ENCODE measurements at places on chromosomes 7 and 10.

- no peak for DNase-seq
Measured at GRCh38 chr10:71303569-71303907, 15.5 kb upstream of the SLC29A3 start.

- no peak for DNase-seq
Measured at GRCh38 chr7:113819474-113819873, 99.3 kb downstream of the PPP1R3A start.

DNA sequence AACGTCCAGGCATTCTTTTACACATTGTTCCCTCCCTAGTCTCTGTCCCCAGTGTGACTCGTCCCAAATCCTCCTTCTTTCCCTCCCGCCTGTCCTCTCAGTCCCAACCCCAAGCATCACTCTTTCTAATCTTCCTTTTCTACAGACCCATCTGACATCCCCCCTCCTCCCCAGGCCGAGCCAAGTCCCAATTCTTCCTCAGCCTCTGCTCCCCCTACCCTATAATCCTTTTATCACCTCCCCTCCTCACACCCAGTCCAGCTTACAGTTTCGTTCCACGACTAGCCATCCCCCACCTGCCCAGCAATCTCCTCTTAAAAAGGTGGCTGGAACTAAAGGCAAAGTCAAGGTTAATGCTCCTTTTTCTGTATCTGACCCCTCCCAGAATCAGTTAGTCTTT lies 95.1 kb downstream of the MACC1 start:
- DNase-seq, result no peak

GRCh38 chr10:30052062-30052461 lies 7.3 kb downstream of the JCAD start:
- DNase-seq, result no peak

GRCh38 chr7:50783801-50784507 lies 1.3 kb upstream of the GRB10 start:
- DNase-seq, result no peak

GRCh38 chr7:140316165-140316661 lies 82.1 kb downstream of the SLC37A3 start:
- no peak for DNase-seq

- no peak for DNase-seq
Measured at GRCh38 chr10:4533621-4534020, 292.4 kb upstream of the AKR1E2 start.

GRCh38 chr10:117710181-117710798 lies 167.7 kb downstream of the EMX2 start:
- no peak for DNase-seq

- no peak for DNase-seq
Measured at GRCh38 chr10:82888809-82889455, 1013.9 kb downstream of the NRG3 start.

GRCh38 chr7:28957064-28957750 lies 923 bp downstream of the TRIL start:
- no peak for DNase-seq

- DNase-seq, result no peak
Measured at GRCh38 chr7:132933072-132933458, 148.8 kb downstream of the CHCHD3 start.

- no peak for DNase-seq
Measured at GRCh38 chr7:231030-231857, 38.9 kb downstream of the FAM20C start.

GRCh38 chr7:4659551-4660286 lies 22.4 kb upstream of the FOXK1 start:
- peak; percentile 26 for DNase-seq

GRCh38 chr7:84248267-84248666 lies 53.7 kb upstream of the SEMA3A start:
- peak; percentile 79 for DNase-seq

- DNase-seq, result peak; percentile 59
Measured at GRCh38 chr10:79274279-79275104, 72.8 kb upstream of the PPIF start.

DNA sequence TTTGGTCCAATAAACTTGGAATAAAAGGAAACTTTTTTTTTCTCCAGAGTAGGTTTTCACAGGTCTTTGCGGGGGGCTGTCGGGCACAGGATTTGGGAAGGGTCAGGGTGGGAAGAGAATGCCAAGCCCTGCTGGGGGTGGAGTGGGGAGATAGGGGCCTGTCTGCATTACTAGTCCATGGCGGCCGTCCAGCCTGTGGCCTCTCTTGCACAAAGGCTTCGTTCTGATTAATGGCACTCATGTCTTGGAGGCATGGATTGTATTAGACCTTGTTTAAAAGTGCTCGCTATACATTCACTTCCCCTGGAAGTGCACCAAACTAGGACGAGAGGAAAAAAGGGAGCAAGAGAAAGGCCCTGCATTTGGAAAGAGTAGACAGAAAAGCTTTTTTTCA lies 37.2 kb downstream of the LRMDA start:
- DNase-seq, result no peak

- DNase-seq, result no peak
Measured at GRCh38 chr7:53383131-53383530, 347.7 kb downstream of the POM121L12 start.

DNA sequence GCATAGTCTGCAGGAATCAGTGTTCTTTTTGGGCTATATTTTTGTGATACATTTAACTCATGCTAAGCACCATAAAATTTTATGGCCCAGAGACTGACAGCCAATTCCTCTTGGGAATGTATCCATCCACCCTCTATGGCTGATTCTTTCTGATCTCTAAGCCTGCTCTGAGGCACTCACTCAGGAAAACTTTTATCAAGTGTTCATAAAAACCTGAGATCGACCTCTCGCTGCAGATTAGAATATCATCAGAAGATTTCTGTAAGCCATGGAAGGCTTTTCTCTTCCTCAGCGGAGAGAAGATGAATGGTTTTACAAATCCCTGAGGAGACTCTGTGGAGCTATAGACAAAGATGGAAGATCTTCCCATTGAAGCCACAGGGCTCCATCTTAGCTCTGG lies 489.8 kb upstream of the GHITM start:
- no peak for DNase-seq

DNA sequence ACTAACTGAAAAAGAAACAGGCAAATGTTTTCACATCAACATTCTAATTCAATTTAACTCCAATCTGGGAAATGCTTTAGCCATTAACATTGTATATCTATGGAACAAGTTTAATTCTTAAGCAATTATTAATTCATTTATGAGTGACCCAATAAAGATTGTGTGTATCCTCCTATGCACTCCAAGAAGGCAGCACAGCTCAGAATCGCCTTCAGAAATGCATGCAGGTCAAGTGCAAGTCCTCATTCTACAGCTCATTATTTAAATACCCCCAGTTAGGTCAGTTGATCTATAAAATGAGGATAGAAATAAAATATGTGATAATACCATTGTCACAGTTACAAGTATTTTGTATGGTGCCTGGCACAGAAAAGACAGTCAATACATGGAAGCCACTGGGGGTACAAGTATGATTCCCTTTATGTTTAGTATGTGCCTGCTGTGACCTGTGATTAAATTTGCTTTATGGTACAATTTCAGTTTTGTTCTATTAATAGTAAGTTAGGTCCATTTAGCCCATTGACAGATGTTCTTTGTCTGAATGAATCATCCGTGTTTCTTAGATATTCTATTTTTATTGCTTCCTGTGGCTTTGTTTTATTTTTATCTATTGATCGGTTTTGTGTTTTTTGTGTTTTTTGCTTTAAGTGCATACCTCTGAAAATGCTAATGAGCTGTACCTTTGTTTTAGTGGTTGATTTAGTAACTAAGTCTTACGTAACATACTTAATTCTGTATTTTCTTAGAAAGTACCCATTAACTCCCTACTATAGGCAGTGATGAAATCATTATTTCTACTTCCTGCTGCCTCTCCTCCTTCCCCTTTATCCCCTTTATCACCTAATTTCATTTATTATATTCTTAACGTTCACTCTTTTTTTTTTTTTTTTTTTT lies 42.8 kb downstream of the CPXM2 start:
- DNase-seq, result no peak

DNA sequence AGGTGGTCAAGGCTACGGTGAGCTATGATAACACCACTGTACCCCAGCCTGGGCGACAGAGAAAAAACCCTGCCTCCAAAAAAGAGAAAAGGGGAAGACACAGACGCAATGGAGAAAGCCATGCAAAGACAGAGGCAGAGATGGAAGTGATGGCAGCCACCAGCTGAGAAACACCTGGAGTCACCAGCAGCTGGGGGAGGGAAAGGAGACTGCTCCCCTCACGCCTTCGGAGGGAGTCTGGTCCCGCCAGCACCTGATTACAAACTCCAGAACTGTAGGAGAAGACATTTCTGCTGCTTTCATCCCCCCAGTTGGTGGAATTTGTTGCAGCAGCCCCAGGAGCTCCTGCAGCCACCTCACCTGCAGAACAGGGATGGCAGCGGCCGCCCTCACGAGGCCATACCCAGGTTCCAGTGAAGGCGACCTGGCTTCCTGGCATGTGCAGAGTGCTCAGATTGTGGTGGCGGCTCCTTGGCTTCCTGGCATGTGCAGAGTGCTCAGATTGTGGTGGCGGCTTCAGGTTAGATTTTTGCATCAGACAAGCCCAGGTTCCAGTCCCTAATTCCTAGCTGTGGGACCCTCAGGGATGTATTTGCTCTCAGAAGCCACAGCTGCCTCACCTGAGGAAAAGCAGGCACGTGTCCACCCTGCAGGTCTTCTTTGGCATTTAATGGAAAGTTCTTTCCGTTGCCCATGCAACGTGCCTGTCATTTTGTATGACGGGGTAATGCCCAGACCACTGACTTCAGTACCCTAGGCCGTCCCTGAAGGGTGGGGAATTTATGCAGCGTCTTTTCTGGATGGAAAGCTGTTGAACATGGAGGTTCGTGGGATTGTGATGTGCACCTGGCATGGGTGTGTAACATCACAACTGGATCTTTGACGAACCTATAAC lies 182.9 kb downstream of the EBF3 start:
- DNase-seq, result no peak

- peak; percentile 7 for DNase-seq
Measured at GRCh38 chr10:8056871-8057331, 2.4 kb downstream of the GATA3 start.

DNA sequence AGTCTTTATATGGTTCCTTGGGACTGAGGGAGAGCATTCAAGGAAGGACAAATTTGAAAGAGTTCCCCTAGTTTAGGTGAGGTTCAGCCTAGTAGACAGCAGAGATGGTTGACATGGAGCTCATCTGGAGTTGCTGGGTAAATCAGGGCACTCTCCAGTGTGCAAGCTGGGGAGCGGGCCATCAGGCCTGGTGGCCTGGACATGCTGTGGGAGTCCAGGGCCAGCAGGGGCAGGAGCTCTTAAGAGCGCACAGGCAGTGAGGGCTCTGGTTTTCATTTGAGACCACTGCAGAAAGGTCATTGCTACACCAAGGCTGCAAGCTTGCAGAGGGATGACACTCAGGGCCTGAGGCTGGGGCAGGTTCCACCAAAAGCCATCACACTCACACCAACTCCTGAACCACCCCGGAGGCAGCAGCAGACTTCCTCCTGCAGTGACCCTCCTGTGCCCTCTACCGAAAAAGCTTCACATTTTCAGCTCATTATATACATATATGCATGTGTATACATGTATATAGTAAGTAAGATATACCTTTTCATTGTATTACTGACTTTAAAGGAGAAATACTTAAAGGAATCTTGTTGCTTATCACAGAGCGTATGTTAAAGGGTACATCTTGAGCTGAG lies 39.5 kb downstream of the STEAP1B start:
- DNase-seq, result no peak

DNA sequence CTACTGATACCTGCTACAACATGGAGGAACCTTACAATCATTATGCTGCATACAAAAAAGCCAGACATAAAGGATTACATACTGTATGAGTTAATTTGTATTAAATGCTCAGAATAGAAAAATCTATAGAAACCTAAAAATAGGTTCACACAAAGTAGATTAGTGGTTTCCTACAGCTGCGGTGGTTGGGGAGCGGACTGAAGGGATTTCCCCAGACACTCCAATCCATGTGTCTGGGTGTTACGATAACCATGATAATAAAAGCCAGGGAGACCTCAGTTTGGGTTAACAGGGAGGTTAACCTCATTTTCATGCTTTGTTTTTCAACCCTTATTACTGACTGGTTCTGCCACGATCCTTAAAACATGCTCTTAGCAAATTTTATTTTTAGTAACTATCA lies 355.9 kb downstream of the KCNMA1 start:
- no peak for DNase-seq

- DNase-seq, result no peak
Measured at GRCh38 chr7:11573128-11573750, 258.8 kb downstream of the THSD7A start.

- no peak for DNase-seq
Measured at GRCh38 chr10:71048971-71049615, 160.7 kb upstream of the PCBD1 start.

- no peak for DNase-seq
Measured at GRCh38 chr7:44273681-44274622, 51.4 kb downstream of the CAMK2B start.

DNA sequence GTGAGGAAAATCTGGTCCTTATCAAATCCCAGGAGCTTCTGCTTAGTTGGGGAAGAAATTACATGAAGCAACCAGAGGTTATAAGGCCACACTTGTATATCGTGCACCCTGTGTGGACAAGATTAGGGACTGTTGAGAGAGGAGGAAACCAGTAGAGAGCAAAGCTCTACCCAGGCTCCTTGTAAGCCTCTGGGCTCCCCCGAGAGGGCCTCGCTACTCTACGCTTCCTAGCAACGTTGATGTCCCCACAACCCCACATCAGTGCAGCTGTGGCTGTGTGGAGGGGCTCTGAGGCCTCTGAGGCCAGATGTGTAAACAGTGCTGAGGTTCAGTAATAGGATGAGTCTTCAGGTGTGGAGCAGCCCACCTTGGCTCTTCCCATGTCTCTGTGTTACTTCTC lies 16.0 kb downstream of the HIF1AN start:
- no peak for DNase-seq

- peak; percentile 64 for DNase-seq
Measured at GRCh38 chr7:43700059-43700501, 29.2 kb downstream of the COA1 start.

DNA sequence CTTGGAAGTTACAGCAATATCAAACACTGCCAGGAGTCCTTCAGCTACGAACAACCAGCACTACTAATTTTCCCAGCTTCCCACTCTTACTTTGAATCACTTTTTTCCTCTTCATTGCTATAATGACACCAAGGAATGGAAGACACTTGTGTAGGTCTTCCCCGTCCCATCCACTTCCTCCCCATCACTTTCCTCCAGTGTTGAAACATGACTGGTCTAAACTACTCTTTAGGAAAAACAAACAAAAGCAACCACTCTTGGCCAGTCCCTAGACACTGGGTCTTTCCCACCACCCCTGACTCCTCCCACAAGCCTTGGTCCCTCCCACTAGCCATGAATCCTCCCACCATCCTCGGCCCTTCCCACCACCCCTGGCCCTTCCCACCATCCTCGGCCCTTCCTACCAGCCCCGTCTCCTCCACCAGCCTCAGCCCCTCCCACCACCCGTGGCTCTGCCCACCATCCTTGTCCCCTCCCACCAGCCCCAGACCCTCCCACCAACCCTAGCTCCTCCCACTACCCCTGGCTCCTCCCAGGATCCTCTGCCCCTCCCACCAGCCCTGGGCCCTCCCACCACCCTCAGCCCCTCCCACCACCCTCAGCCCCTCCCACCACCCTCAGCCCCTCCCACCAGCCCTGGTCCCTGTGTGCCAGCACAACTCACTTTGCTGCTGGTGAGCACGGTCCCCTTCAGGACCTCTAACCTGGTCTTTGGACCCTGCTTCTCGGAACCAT lies 68.5 kb downstream of the CXCL12 start:
- no peak for DNase-seq

GRCh38 chr10:12191715-12192114 lies 4.0 kb downstream of the NUDT5 start:
- DNase-seq, result no peak
